ENCODE measurements at places on chromosomes 11 and 22.

- DNase-seq, result peak; percentile 76
Measured at GRCh38 chr11:123427405-123427804, 2.7 kb upstream of the GRAMD1B start.

GRCh38 chr11:34999453-34999852, 83.0 kb downstream of the PDHX start:
- no peak for DNase-seq

DNA sequence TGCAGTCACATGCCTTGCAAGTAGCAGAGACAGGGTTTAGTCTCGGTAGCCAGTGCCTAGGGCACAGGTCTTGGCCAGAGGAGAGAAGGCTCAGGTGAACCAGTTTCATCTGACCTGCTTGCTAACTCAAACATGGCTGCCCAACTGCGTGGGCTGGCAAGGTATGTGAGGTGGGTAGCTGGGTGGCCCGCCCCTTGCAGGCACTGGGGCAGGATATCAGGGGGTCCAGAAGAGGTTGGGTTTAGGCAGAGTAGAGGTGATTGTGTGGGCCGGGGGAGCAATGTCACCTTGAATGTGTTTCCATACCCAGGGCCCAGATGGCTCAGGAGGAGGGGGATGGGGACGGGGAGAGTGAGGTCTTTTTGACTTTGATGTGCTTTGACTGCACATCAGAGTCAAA, 37.7 kb downstream of the ST3GAL4 start:
- DNase-seq, result no peak

DNA sequence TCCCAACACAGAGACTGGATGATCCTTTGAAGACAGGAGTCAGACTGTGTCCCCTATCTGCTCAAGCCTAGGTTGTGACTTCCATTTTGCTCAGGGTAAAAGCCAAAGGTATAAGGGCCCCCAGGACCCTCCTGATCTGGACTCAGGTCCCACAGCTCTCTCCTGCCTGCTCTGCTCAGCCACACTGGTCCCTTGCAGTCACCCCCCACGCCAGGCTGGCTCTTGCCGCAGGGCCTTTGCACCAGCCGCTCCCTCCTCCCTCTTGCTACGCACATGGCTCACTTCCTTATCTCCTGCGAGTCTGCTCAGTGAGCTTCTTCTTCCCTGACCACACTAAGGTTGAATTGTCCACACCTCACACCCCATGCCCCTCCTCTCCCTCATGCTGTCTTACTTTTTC, 28.4 kb upstream of the CACNG2 start:
- DNase-seq, result no peak

GRCh38 chr11:19234231-19234817, 6.4 kb downstream of the E2F8 start:
- DNase-seq, result no peak
